ENCODE measurements at places on chromosomes 12 and 14. TPM values are rescaled to one million over a fixed set of nuclear protein-coding genes. Genes with fewer than 3 reads are reported as not detected.

GRCh38 chr12:127650626-127651025 lies 616.3 kb upstream of the TMEM132C start:
- DNase-seq: no peak

Gene LUM
- polyA plus RNA-seq: 119 TPM

- no peak for DNase-seq
Measured at GRCh38 chr12:69821456-69822159, 3.4 kb upstream of the MYRFL start.

GRCh38 chr14:63212776-63213500 lies 8.7 kb downstream of the RHOJ start:
- DNase-seq: no peak

DNA sequence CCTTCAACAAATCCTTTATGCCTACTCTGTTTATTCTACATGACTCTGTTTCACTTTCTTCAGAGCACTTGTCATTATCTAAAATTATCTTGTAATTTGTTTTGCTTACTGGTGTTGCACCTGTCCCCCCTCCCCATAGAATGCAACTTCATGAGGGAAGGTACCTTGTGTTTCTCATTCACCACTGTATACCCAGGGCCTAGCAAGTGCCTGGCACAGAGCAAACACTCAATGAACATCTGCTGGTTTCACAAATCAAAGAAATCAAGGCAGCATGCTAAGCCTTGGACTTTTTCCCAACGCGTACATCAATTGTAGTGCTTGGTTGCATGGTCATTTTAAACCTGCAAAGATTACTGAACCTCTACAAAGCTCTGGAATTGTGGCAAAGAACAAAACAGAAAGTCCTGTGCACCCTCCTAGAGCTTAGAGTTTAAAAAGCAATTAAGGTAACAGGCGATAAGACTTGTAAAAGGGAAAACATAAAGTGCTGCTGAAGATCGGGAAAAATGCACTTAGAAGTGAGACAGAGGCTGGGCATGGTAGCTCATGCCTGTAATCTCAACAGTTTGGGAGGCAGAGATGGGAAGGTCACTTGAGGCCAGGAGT lies 479.1 kb downstream of the MED13L start:
- DNase-seq: no peak

Gene ACRBP
- polyA plus RNA-seq: 4.7 TPM

GRCh38 chr14:88143810-88144209 lies 138.9 kb downstream of the GPR65 start:
- DNase-seq: no peak

GRCh38 chr12:113322343-113322742 lies 12.6 kb downstream of the SLC8B1 start:
- no peak for DNase-seq

DNA sequence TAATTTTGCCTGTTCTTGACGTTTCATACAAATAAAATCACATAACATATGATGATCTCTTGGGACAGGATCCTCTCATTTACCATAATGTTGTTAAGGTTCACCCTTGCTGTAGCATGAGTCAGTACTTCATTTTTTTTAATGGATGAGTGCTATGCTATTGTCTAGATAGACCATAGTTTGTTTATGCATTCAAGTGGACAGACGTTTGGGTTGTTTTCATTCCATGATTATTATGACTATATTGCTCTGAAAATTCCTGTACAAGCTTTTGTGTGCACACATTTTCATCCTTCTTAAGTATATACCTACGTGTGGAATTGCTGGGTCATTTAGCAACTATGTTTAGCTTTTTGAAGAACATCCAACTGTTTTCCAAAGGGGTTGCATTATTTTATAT lies 325.6 kb upstream of the TMEM132C start:
- DNase-seq: no peak

Gene PIWIL1
- polyA plus RNA-seq: 0.16 TPM

Gene ESPL1
- 11.3 TPM for polyA plus RNA-seq

DNA sequence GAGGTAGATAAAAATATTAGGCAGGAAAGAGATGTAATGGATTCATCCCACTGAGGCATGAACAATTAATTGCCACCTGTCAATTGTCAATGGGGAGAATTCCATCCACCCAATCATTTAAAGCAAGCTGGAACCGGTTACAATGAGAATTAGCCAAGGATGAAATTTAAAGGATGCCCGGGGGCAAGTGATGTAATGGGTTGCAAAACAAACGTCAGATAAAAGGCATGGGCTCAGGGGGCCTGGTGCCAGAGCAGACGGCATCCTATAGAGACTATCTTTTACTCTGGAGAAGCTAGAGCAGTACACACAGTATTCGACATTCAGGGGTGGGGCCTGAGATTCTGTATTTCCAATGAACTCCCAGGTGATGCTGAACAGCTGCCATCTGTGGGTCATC lies 80.5 kb upstream of the ZFP36L1 start:
- DNase-seq: no peak

DNA sequence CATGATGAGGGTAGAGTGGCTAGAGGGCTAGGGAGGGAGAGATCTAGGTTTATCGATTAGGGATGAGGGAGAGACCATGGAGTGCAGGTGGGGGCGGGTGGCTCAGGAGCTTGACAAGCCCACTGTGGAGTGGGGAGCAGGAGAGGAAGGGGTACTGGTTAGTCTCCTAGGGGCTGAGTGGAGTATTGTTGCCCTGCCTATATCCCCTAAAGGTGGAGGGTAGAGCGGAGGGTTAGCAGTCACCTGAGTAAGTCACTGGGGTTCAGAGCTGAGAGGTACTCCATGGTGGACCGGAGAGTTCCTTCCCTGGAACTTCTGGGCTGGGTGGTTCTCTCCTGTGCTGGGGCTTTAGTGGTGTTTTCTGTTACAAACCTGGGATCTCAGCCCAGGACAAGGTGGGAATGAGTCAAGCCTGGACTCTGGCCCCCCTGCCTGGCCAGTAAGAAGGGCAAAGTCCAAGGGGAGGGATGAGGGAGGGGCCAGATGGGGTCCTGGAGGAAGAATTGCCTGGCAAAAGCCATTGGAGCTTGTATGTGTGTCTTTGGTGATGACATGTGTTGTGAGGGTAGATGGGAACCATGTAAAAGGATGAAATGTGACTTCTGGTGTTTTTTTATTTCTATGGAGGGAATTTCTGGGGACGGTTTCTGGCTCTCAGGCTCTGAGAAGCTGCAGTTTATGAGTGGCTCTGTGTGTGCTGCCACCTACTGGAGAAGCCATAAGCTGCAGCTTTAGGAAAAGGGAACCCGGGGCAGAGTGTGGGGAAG lies at the start of gene CIDEB:
Gene CIDEB, minus strand, starts transcription at position 403 of the 767 bp plus-strand sequence. Its CDS starts 119 bp downstream, at position 284.
- no peak for DNase-seq

GRCh38 chr12:26345471-26346003 lies 150.2 kb downstream of the SSPN start:
- no peak for DNase-seq

DNA sequence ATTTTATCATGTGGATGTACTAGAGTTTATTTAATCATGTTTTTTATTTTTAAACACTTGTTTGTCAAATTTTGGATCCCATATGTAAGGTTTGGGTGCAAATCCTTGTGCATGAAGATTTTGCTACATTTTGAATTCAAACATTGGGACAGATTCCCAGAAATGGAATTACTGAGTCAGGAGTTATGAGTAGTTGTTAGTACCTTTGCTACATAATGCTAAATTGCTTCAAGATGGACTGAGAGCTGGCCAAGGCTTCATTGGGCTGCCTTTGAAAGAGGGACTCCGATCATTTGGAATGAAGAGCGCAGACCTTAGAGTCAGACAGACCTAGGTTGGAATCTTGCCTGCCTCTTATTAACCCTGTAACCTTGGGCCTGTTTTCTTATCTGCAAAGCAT lies 154.9 kb upstream of the PWP1 start:
- DNase-seq: no peak

Data from right renal pelvis (tissue), 4 donors.